ENCODE measurements at places on chromosomes 7 and 10. TPM values are rescaled to one million over a fixed set of nuclear protein-coding genes. Genes with fewer than 3 reads are reported as not detected.

- DNase-seq = no peak
These were observed 132.4 kb upstream of the FOXK1 start for GRCh38 chr7:4549681-4550080.

DNA sequence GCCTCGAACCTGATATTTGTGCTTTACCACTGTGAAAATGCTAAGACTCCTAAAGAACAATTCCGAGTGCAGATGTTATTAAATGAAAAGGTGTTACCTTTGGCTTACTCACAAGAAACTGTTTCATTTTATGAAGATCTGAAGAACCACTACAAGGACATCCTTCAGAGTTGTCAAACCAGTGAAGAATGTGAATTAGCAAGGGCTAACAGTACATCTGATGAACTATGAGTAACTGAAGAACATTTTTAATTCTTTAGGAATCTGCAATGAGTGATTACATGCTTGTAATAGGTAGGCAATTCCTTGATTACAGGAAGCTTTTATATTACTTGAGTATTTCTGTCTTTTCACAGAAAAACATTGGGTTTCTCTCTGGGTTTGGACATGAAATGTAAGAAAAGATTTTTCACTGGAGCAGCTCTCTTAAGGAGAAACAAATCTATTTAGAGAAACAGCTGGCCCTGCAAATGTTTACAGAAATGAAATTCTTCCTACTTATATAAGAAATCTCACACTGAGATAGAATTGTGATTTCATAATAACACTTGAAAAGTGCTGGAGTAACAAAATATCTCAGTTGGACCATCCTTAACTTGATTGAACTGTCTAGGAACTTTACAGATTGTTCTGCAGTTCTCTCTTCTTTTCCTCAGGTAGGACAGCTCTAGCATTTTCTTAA lies 47.7 kb downstream of the MINPP1 start:
- DNase-seq = no peak

GRCh38 chr10:79378647-79379511 lies 31.6 kb downstream of the PPIF start:
- DNase-seq = no peak

GRCh38 chr7:20403331-20403730 lies 72.6 kb downstream of the ITGB8 start:
- DNase-seq = no peak

DNA sequence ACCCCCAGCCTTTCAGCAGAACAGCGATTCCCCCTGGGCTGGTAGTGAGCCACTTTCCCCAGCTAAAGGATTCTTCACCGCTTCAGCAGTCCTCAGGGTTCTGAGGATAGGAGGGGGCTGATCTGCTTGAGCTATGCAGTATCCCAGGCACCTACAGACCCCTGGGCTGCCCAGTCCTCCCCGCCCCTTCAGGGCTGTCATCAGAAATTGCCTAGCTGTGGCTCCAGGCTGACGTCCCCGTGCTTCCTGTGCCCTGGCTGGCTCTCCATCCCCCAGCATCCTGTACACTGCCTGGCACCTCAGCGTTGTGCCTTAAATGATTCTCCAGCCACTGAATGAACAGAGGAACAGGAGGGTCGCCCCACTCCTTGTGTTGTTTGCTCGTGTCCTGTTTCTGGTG lies 38.4 kb upstream of the CDH23 start:
- no peak for DNase-seq

Gene TFAM
- polyA plus RNA-seq = 68.0 TPM

Data from left renal cortex interstitium (tissue), 4 donors.